Activated T-cell treated with anti-CD3 and anti-CD28 coated beads for 24 hours (primary cell): ENCODE measurements at places on chromosomes 1 and 21.

DNA sequence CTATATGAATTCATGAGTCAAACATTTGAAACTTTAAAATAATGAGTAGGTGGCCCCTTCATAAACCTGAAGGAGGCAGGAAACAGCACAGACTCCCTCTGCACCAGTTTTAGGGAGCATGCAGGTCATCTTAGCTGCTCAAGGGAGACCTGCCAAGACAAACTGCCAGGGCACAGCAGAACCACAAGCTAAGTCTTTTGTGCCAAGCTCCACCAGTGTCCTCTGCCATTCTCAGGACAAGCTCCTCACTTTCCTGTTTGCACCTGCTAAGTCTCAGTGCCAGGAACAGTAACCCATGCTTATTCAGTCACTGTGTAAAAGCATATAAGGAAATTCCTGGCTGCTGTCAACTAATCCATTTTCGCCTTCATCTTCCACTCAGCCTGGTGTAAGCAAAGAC, 368.9 kb downstream of the SEC16B start:
- no peak for DNase-seq

GRCh38 chr21:31187499-31187898, 149.2 kb upstream of the KRTAP19-8 start:
- DNase-seq, result no peak

GRCh38 chr21:39518055-39518846, 66.5 kb downstream of the SH3BGR start:
- peak; percentile 28 for DNase-seq

DNA sequence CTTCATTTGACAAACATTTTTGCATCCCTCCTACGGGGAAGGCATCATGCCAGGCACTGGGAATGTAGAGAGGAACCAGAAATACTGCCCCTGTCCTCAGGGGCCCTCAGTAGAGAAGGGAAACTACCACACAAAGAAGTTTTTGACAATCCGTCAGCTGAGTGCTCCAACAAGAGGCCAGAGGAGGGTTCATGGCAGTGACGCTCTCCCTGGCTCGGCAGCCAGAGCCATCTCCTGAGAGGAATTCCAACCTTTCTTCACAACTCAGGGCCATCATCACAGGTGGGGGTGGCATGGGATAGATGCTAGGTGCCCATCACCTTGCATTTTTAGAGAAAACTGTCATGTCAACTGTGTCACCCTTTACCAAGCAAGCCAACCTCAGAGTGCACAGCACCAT, 154.1 kb downstream of the HIVEP3 start:
- DNase-seq, result no peak

- DNase-seq, result no peak
Measured at GRCh38 chr1:8649027-8649426, 168.4 kb downstream of the RERE start.

GRCh38 chr1:95126366-95126765, 9.2 kb downstream of the TLCD4 start:
- no peak for DNase-seq

- no peak for DNase-seq
Measured at GRCh38 chr1:59185163-59185860, 111.6 kb upstream of the FGGY start.

DNA sequence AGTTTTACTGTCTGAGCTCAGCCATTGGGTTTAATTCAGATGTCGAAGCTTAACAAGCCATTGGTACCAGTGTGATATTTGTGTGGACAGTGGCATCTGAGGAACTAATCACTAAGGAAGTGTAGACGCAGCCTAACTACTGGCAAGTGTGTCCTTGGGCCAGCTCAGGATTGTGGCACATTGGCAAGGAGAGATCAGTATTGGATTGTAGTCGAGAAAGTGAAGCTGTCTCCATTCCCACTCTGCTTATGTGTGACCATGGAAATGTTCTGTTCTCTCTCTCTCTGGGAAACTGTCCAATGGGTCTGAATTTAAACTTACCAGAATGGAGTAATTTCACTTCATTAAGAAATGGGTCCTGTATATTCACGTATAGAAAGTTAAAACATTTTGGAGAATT, 112.2 kb downstream of the ITSN1 start:
- DNase-seq, result no peak

GRCh38 chr1:60274422-60275290, 201.1 kb upstream of the C1orf87 start:
- no peak for DNase-seq
